Foreskin keratinocyte (primary cell): ENCODE measurements at places on chromosomes 3 and 15. TPM values are rescaled to one million over a fixed set of nuclear protein-coding genes. Genes with fewer than 3 reads are reported as not detected.

The AQP9 gene
- 0.07 and 0.11 TPM in 2 replicates for polyA plus RNA-seq

The ATP13A5 gene
- polyA plus RNA-seq: not detected in 2 replicates

The SLC15A2 gene
- polyA plus RNA-seq: 0.37 and 0.76 TPM in 2 replicates

DNA sequence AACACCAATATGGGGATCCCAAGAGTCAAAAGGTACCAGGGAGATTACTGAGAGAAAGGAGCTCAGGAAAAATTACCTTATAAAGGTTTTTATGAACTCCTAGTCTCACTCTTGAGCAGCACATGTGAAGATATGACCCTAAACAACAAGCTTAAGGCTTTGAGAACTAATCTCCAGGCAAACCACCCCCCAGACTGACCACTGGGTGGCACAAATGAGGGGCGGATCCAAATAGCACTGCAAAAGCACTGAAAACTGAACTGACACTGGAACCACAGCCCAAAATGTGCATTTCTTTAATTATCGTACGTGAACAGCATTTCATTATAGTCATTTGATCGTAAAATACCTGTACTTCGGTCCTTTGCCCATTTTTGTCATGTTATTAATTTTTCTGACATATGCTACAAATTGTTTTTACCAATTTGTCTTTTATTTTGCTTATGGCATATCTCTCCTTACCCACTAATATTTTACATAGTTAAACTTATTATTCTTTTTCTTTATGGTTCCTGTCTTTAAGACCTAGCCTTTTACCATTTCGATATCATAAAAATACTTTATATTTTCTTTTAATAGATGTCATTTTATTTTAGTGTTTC, 31.5 kb upstream of the TFDP2 start:
- peak; percentile 4 for DNase-seq

DNA sequence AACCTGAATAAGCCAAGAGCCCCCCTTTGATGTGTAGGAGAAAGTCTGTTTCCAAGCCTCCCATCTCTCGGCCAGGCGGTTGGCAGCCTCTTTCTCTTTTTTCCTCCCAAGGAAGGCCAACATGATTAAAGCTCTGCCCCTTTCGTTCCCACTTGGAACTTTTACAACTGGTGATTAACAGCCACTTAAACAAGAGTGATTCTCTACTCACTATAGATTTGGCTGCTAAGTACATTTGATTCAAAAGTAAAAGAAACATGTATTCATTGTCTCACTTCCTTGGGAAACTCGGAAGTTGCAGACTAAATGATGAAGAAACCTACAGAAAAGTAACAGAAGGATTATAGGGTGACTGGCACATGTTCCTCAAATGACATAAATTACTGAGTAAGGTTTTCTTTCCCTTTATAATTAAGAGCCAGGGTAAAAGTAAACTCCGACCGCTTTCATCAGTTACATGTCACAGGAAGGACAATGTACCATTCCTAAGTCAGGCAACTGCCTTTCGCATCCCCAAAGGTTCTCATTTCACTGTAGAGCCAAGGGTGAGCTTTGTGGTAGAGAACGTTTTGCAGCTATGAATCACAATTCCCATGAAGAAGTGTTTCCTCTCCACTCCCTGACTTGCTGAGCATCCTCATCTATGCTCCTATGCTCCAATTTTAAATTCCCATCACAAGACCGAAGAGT, 72.7 kb downstream of the MB21D2 start:
- DNase-seq: no peak

The RPS27L gene
- polyA plus RNA-seq: 199 and 221 TPM in 2 replicates

DNA sequence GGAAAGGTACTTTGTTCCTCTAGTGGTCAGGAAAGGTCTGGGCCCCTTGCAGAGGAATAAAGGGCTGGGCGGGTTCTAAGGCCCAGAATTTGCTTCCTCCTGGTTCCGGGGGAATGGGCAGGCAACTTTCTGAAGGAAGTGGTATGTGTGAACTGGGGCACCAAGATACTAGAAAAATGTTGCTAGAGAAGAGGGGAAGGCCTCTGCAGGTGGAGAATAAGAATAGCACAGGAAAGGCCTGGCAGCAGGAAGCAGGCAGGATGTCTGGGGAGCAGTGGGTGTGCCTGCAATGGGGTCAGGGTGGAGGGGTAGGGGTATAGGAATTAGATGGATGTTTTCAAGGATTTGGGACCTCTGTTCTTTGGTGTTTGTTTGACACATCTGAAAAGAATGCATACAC, 2.0 kb downstream of the SLC22A13 start:
- DNase-seq: no peak

- no peak for DNase-seq
These were observed 241.3 kb downstream of the UBE2E2 start for GRCh38 chr3:23444386-23444785.

DNA sequence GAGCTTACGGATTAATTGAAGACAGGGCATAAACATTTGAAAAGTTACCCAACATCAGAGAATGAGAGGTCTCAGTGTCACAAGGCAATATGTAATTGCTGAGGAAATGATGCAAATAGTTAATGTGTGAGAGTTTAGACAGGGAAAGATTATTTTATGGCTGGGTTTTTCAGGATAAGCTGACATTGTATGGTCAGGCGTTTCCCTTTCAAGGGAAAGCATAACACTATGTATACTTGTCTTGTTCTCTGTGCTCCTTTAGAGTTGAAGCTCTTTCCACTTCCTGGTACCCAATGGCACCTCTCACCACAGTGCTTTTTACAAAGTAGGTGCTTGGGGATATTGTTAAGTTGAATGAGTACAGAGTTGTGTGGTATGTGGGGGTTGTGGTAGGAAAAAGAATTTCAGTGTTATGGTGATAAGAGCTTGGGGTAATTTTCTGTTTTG, 19.9 kb downstream of the IQGAP1 start:
- DNase-seq: no peak

- no peak for DNase-seq
These were observed 31.1 kb downstream of the DNAJC13 start for GRCh38 chr3:132448216-132448961.

DNA sequence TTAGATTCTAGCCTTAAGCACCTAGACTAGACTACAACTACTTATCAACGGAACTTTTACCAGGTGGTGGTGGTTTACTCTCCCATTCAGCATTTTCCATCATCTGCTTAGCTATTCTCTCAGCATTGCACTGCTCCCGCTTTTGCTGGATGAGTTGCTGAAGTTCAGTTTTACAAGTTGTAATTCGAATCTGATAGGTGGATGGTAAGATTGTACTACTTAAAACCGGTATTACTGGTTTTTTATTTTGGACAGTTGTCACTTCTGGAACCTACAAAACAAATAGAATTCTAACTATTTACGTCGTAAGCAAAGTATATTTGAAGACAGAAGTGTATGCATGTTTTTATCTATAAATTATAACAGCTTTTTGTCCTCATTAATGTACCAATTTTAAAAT, 41.1 kb downstream of the PIK3R4 start:
- DNase-seq: no peak

The AQR gene
- polyA plus RNA-seq: 21.3 and 29.1 TPM in 2 replicates

DNA sequence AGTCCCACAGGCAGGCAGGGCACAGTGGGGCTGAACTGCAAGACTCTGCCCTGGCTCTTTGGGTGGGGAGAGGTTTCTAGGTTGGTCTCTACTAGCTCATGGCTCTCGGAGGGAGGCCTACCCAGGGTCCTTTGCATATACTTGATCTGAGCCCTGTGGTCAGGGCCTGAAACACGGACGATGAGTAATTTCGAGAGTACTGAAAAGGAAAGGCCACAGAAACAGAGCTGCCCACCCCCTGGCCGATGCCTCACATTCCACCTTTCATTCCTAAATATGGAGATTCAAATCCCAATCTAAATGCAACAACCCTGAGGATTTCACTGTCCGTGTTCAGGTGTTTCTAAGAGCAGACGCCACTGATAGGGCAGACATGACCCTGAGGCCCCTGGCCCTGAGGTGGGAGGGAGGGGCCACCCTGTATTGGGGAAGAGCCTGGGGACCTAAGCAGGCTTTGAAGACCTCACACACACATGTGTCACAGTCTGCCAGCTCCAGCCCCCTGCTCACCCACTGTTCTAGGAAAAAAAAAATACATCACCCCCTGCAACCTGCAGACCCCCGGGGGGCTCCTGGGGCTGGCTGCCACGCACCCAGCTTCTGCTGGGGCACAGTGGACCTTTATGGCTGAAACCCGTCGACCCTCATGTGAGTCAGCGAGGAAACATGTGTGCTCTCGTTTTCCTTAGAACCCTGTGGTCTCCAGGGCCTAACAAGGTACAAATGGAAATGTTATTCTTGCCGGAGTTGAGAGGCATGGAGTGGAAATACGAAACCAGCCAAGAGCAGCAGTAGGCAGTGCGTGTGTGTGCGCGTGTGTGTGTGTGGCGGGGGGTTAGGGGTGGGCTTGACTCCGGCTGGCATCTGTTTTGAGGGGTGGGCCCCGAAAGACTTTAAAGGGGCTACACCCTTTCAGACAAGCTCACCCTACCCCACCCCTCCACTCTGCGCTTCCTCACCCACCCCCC, 112.7 kb downstream of the CHSY1 start:
- DNase-seq: no peak

DNA sequence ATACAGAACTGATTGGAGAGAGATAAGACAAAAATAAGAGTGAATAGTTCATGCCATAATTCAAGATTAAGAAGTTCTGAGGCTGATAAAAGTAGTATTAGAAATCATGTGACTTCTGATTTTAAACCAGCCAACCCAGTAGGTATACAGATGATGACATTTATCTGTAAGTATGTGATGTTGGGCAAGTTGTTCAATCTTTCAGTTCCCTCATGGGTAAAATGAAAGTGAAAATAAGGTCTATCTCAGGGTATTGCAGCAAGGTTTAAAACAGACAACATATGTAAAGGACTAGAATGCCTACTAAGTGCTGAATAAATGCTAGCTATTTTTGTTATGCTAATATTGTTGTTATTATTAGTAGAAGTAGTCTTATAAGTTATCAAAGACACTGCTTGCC, 1055.7 kb downstream of the NAALADL2 start:
- DNase-seq: no peak

GRCh38 chr3:100333970-100334487, 528 bp upstream of the NIT2 start:
- DNase-seq: no peak

The SEMA3B gene
- 1.3 and 2.3 TPM in 2 replicates for polyA plus RNA-seq

The IL5RA gene
- not detected in 2 replicates for polyA plus RNA-seq

DNA sequence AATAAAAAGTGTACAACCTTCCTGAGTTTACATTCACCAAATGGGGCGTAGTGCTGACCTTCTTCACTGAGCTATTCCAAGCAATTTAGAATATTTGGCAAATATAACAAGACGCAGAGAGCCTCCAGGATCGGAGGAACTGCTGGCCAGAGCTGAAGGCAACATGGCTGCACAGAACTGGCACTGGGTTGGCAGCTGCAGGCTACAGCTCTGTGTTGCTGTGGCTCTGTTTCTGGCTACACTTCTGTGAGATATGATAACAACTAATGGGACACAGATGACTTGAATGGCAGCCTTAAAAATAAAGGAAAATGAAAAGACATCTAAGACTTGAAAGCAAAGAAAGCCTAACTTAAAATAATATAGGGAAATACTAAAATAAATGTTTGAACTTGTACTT, 10.8 kb upstream of the SLC6A20 start:
- no peak for DNase-seq

DNA sequence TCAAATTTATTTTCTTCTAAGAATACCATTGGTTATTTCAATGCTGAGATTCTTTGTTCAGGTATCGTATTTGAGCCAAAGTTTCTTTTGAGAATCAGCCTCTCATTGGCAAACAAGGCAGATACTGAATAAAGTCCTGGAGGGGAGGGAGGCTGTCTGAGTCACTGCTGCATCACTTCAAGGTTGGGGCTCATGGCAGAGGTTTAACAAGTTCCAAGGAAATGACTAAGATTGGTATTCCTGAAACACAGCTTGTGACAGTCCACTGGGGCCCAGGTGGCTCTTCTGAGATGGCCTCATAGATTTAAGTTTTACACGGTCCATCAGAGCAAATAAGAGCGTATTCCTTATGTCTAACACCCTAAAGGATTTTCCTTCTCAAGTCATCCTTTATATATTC, 213.8 kb upstream of the STAC start:
- peak; percentile 93 for DNase-seq

- no peak for DNase-seq
These were observed 114.1 kb upstream of the CFAP20DC start for GRCh38 chr3:59163953-59164352.

GRCh38 chr3:186068243-186068552, 40.7 kb downstream of the ETV5 start:
- DNase-seq: no peak

The TNFAIP8L3 gene
- polyA plus RNA-seq: 0.17 and 0.19 TPM in 2 replicates

The UROC1 gene
- not detected in 2 replicates for polyA plus RNA-seq

DNA sequence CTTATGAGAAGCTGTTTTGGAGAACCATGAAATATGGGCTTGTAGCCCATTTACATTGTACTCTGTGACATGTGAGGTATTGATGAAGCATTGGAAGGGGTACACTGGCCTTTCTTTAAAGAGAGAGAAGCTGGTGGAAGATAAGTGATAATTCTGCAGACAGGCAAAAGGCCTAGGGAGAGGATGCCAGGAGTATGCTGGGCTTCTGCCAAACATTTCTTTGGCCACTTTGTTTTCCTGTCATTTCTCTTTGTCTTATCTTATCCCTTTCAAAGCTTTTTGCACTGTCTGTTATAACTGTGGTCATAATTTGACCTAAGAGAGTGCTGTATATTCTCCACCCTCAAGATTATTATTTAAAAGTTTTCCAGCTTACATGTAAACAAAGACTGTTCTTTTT, 109.6 kb upstream of the SEMA6D start:
- no peak for DNase-seq

The EFHB gene
- polyA plus RNA-seq: 0.18 and 0.34 TPM in 2 replicates

DNA sequence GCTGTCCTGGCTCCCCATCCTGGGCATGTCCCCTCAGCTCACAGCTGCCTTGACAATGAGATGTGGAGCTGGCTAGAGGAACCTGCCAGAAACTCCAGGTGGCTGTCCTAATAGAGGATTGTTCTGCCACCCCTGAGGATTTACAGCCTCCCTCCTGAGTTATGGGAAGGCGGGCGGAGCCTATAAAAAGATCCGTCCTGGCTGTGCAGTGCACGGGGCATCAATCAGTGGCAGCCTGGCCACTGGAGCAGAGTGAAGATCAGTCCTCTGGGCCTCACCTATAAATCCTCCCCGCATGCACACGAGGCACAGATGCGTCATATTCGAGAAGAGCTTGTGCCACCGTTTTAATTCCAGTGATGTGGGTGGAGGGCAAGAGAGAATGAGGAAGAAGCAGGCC, 90.0 kb downstream of the MEGF11 start:
- DNase-seq: no peak

The HRG gene
- not detected in 2 replicates for polyA plus RNA-seq

The OR5K1 gene
- polyA plus RNA-seq: not detected in 2 replicates

GRCh38 chr3:133414021-133414392, 14.2 kb downstream of the BFSP2 start:
- DNase-seq: no peak

The PTPRG gene
- polyA plus RNA-seq: 2.0 and 2.3 TPM in 2 replicates

The CPN2 gene
- not detected in 2 replicates for polyA plus RNA-seq

DNA sequence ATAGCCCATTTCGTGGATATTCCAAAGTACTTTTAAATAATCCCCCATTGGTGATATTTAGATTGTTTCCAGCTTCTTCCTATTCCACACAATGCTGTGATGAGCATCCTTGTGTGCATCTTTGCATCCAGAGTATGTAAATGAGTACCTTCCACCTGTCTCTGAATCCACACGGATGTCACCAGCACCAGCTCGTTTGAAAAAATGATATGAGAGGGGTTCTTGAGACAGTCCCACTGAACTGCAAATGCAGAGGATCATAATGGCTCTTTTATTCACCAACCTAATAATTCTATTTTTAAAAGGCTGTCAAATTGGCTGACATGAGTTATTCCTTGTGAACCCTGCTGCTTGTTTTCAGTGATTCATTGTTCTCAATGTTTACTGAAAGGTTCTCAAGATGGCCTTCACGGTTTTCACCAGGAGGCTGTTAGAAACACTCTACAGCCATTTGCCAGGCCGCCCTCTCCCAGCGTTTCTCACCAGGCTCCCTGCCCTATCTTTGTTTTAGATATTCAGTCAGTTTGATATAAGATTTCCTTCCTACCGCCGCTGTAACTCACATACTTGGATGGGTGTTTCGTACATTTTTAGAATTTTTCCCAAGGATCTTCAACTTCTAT, 96.7 kb upstream of the PTPRG start:
- DNase-seq: no peak
